Activated CD8-positive, alpha-beta T cell treated with anti-CD3 and anti-CD28 coated beads, Interleukin-2, amount 10 ng/mL, durations not matched to agents 7 days and 5 days (primary cell): ENCODE measurements at places on chromosomes 4 and X. TPM values are rescaled to one million over a fixed set of nuclear protein-coding genes. Genes with fewer than 3 reads are reported as not detected.

PABPC5 gene
- total RNA-seq: not detected

NLGN3 gene
- total RNA-seq: 0.83 TPM

DNA sequence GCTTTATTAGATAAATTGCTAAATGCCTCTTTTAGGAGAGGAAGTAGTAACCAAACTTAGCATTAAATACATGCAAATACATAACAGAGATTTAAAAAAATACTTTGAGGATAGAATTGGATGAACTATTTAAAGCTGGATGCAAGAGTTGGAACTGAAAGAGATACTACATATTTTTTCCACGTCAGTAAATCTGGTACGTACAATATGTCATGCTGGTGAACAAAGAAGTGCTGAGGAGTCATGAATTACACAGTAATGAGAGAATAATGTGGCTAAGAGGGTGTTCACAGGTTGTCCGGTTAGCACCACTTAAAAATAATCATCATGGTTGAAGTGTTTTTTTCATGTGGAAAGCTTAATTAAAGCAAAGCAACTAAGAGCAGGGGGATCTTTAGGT lies 184.1 kb upstream of the FRMPD4 start:
- H3K27me3 ChIP-seq: no peaks in the 10 kb centered on the region
- DNase-seq: no peak
- no peaks in the 10 kb centered on the region for H3K4me1 ChIP-seq
- no peak overlapping the region for H3K27ac ChIP-seq
- no peaks in the 10 kb centered on the region for H3K36me3 ChIP-seq

DNA sequence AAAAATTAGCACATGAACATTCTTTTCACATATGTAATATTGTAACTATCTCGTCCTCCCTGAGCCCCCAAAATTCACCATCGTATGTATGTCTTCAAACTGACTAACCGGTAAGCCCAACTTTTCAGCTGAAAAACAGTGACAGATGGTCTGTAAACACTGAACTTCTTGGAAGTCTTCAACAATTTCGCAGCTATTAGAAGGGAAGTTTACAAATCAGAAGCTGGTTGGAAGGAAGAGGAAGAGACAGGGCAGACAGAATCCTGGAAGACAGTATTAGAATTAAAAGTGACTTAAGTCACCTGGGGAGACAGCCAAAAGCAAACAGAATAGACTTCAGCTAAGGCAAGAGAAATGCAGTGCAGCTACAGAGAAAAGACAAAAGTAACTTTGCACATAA lies 858.4 kb downstream of the ADGRL3 start:
- H3K27me3 ChIP-seq: no peaks in the 10 kb centered on the region
- no peak for DNase-seq
- no peaks in the 10 kb centered on the region for H3K36me3 ChIP-seq
- H3K4me3 ChIP-seq: no peak overlapping the region
